ENCODE measurements at places on chromosomes 3 and 15.

DNA sequence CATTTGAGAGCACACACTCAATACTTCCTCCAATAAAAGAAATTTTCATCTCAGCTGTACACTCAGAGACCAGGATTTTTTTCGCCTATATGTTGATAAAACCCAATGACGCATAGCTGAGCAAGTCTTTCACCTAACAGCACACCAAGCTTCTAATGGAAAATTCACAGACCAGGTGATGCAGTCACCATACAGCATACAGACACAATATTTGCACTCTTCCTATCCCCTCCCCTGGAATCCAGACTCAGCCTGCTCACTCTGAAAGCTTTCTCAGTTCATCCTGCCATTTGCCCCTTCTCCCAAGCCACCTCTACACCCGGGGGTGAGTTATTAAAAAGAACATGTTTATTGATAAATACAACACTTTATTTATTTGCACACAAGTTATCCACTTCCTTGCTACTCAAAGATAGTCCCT is 1.7 kb downstream of the TBC1D5 start:
- DNase-seq, result no peak

- DNase-seq, result no peak
These were observed 66.9 kb downstream of the ETV5 start for GRCh38 chr3:186042036-186042435.

- no peak for DNase-seq
These were observed 308.2 kb downstream of the ULK4 start for GRCh38 chr3:41653571-41654239.

DNA sequence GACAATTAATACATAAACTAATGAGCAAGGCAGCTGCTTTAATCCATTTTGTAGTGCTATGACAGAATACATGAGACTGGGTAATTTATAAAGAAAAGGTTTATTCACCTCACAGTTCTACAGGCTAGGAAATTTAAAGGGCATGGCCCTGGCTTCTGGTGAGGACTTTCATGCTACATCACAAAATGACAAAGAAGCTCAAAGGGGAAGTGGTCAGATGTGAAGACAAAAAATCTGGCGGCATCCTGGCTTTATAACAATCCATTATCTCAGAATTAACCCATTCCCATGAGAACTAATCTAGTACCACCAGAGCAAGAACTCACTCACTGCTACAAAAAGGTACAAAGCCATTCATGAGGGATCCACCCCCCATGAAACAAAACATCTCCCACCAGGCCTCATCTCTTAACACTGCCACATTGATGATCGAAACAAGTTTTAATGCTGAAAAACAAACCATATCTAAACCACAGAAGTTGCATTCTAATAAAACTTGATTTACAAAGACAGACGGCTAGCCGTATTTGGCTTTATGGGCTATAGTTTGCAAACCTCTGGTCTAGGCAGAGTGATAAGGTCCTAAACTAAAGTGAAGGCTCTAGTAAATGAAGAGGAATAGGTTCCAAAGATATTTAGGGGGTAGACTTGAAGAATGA is 44.2 kb downstream of the GSK3B start:
- no peak for DNase-seq

- DNase-seq, result no peak
These were observed 248.2 kb upstream of the NSMCE3 start for GRCh38 chr15:29517829-29518228.

DNA sequence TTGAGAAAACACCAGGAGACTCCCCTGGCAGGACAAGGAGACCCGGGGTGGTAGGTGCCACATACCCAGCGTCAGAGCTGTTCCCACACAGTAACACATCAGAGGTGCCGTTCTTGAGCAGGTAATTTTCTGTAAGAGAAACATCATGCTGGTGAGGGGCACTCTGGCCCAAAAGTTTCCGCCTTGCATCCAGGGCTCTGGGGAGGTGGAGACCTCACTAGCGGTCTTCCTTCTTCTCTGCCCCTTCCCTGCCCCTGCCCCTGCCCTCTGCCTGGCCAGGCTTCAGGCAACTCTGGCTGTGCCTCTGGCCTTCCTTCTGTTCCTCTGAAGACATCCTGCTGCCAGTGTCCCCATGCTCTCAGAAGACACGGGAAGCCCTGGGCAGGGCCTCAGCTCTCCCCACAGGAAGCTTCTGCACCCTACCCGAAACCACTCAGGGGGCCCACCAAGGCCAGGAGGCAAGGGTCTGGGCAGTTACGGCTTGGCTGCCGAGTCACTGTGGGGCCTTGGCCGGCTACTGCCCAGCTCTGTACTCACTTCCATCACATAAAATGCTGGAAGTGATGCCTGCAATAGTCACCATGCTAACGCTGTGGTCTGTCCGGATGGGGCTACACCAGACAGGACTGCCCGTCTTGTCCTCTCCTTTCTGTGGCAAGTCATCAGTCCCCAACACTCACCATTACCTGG is 41.3 kb downstream of the SCN5A start:
- DNase-seq, result no peak

GRCh38 chr3:62164196-62164595 is 209.2 kb downstream of the FEZF2 start:
- no peak for DNase-seq

DNA sequence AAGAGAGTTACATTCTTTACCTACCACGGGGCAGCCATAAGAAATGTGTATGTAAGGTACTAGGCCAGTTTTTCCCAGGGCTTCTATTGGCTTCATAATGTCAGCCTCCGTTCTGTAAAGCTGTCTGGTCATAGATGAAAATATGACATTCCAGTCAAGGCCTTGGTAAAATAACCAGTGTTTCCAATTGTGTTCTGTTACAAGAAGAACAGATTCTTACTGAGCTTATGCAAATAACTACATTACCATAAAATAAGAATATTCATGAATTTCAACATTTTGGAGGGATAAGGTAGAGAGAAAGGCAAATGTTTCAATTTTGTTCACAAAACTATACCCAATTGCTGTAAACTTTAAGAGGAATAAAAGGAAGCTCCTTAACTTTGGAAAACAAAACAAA is 315.5 kb downstream of the THSD4 start:
- DNase-seq, result peak; percentile 62

- DNase-seq, result no peak
These were observed at the start of gene CD200 for GRCh38 chr3:112333002-112333380. Gene CD200 (plus strand): TSS chr3:112333156. CDS start chr3:112333213, 57 bp downstream.

DNA sequence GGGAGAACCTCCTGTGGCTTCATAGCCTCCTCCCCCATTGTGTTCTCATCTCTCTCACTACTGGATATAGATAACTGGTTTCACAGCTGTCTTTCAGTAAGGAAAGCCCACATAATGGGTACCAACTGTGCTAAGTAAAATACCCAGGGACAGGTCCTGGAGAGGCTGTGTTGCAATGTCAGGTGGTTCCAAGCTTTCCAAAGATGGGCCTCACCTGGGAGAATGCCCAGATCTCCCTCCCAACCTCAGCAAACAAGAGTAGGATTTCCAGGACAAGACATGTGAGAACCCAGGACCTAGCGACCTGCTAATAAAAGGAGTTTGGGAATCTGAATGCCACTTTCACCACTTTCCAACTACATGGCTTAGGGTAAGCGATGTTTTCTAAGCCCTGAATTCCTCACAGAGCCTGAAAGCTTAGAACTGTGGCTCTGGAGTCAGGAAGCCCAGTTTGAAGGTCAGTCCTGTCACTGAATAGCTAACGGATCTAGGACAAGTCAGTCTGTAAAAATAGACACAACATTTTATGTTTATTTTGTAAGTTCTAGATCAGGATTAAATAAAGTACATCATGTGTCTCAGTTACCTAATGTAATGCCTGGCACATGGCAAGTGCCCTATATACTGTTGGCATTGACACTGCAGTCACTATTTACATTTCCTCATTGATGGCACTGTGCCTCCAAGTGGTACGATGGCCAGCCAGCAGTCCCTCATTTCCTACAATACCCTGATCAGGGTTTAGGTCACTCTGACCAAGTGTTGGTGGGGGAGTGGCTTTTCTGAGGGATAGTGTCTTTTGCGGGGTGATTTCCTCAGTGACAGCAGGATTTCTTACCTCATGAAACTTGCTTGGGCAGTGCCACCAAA is 11.9 kb downstream of the CERS3 start:
- DNase-seq, result no peak

DNA sequence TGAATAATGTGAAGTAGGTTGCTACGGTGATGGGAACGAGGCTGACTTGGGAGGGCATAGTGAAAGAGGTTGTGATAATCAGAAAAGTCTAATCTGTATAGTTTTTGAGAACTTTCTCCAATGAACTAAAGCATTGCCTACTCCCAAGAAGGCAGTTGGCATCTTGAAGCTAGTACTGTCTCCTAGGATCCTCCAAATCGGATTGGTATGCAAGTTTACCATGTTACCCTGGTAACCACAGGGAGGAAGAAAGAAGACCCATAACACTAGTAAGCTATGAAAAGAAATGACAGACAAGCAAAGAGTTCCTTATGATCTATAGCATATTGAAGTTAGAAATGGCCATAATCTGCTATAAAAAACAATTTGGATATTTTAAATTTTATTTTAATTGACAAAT is 127.2 kb upstream of the SYNPR start:
- DNase-seq, result no peak

GRCh38 chr3:171556574-171557145 is 96.5 kb upstream of the TNIK start:
- DNase-seq, result no peak

DNA sequence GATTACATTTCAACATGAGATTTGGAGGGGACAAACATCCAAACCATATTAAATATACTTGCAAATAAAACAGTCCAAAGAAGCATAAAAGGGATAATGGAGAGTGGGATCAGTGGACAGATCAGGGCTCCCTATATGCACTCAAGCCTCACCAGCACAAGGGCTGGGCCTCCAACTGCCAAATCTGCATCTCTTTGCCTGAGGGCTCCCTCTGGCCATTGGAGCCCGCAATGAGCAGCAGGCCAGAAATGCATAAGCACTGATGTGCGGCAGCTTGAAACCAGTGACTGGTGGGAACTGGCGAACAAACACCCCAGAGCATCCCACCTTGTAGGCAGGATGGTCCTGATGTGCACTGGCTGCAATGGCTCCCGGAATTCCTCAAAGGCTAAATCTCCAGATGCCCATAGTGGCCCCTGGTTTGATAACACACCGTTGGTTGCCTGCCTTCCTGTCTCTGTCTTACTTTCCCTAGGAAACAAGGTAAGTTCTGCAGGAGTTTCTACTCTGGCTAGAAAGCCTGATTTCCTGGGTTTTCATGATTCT is 55.9 kb upstream of the POMGNT2 start:
- DNase-seq, result no peak

DNA sequence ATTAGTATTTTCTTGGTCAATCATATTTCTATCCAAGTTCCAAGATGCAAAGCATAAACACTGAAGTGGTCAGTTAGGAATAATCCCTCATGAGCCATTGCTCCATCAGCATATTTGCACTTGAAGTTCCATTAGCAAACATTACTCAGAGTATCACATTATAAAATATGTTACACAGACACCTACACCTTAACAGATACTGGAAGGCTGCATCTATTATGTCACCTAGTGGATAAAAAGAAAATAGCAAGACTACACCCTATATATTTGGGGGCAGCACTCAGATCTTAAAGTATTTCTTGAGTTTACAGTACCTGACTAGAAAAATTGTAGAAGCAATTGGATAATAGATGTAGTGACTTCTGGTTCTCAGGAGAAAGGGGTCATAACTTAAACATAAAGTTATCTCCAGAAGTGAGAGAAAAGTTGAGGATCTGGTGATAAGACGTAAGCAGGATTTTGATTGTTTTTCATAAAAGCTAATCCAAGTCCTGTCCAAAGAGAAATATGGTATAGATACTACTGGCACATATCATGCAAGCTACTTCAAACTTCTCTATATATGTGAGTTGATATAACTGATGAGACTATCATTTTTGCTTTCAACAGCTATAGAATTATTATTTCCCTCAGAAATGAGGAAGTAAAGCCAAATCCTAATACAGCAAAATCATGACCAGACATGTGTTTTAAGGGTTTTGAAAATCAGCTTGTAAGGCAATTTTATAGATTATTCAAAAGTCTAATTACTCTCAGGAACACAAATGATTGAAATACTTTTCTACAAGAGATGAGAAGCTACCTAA is 422.2 kb downstream of the GBE1 start:
- no peak for DNase-seq

- DNase-seq, result no peak
These were observed 53.8 kb downstream of the TM4SF4 start for GRCh38 chr3:149528340-149528650.

GRCh38 chr15:77036537-77037387 is 34.1 kb downstream of the TSPAN3 start:
- no peak for DNase-seq

DNA sequence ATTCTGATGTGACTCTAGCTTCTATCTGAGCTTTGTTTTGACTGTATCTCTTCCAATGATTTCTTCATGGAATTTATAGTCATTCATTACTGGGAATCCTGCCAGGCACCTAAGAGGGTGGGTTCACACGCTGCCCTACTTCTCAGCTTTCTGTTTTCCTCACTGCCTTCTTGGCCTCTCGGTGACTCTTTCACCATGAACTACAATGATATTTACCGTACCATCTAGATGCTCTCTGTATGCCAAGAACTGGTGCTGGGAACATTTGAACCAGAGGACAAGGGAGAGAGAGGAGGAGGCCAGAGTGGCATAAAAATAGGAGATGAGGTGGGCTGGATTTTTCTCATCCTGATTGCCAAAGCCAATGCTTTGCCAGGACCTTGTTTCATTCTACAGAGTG is 280.0 kb upstream of the P2RY1 start:
- DNase-seq, result no peak

GRCh38 chr3:157611536-157612076 is 108.4 kb upstream of the VEPH1 start:
- DNase-seq, result no peak

DNA sequence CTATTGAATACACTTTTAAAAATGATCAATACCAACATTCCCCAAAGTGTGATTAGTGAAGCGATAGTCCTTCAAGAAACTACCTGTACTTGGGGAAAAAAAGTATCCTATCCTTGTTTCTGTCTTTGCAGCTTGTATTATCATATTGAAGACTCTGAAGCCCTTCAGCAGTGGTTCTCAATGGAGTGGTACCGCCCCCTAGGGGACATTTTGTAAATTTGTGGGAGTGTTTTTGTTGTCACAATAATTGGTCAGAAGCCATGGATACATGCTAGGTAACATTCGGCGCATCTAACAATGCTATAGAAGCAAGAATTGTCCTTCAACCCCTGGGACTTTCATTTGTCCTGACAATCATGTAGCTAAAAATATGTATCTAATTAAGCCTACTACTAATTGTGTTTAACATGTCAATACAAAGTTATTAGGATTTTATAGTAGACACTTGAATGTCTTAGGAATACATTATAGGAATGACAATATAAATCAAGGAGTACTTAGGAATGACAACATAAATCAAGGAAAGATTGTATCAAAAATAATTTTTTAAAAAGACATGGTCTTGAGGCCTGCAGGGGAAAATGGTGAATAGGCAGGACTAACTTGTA is 53.7 kb downstream of the NMD3 start:
- DNase-seq, result no peak

- DNase-seq, result no peak
These were observed 126.0 kb downstream of the MYLK start for GRCh38 chr3:123758081-123758564.

DNA sequence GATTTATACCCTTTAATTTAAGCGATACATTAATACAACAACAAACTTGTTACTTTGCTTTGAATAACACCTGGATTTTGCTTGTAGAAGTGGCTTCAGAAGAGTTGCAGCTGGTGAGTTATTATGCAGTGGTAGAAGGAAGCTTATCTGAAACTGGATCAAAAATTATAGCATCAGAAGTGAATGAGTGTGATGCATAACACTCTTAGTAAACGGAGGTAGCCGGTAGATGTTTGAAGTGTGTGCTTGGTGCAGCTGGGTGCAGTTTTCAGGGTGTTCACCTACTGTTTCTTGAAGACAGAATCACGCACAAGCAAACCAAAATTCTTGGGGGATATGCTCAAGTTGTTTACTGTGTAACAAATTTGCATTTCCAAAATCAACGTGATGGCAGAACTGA is 103.1 kb downstream of the MITF start:
- DNase-seq, result no peak

- no peak for DNase-seq
These were observed 357.3 kb downstream of the ZBTB20 start for GRCh38 chr3:114789803-114790202.

Measured in NCI-H1048 (cell line).